ENCODE measurements at places on chromosomes 3 and 15.

DNA sequence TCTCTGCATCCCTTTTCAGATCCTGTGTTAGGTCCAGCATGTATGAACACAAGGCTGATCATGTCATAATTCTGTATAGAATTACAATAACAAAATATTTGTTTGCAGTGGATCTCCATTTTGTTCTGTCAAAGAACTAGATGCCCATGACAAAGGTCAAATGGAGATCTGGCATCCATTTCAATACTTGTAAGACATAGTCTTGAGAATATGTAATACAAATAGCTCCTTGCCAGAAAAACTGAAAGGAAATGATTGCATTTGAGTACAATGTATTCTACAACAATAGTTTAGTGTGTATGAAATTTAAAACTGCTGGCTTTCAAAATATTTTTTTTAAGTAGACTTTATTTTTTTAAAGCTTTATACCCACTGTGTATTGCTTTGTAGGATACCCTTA lies 101.1 kb downstream of the CMSS1 start:
- no peak for DNase-seq

DNA sequence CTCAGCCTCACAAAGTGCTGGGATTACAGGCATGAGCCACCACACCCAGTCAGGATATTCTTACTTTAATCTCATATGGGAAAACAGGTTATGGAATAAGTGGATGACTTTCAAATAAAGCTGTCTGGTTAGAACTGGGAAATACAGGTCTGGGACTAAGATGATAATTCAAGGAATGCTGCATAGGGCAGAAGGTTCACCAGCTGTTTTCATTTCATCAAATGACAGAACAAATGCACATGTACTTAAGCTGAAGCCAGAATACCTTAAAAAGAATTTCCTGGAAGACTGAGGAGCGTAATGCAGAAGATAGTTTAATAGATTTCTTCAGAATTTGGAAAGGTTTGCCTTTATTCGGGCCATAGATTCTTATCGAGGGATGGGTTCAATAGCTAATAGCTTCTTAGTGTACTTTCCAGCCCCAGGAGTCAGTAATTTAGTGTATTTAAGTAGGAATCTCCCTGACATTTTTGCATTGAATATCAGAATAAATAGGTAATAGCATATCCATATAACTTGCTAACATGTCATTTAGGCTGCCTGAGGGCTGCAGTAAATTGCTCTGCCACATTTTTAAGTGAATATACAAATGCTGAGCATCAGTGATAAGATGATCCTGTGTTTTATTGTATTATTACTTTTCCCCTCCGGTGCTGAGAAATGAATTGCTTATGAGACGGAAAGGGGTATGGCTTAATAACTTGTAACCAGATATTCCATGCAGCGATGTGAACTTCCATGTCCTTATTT lies 40.3 kb upstream of the ZNF770 start:
- DNase-seq: no peak

DNA sequence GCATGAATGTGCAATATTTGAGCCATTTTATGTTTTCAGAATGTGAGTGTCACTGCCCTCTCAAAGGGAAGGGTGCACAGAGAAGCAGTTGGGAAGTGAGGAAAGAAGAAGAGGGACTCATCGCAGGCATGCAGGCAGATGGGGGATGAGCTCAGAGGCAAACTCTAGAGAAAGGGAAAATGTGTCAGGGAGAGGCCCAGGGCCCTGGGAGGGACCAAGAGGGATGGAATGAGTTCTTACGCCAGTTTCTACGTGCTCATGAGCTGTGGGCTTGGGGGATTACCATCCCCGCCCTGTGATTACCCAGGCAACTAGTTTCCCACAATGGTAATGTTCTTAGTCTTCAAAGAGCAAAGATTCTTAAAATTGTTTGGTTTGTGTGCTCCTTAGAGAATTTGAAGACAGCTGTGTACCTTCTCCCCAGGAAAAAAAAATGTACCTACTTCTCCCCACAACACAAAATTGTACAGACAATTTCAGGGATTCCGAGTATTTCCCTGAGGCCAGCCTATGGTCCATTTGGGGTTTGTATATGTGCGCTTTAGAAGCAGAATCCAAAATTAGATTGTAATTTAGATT lies 17.8 kb downstream of the GCSAM start:
- no peak for DNase-seq

DNA sequence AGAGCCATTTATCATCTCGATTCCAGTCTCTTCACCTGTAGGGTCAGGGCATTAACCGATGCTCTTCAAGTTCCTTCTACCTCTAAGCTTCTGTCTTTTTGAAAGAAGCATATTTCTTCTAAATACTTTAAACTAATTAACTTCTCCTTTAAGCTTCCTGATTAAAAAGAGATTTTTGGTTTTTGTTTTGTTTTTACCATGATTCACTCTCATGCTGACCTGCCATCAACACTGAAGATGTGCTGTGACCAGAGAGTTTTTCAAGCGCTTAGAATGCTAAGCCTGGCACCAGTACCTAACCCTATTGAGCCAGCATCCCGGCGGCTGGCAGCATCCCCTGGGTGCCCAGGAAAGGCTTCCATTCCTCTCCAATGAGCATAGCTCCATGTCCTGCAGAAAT lies 89.3 kb downstream of the FOXP1 start:
- DNase-seq: no peak

DNA sequence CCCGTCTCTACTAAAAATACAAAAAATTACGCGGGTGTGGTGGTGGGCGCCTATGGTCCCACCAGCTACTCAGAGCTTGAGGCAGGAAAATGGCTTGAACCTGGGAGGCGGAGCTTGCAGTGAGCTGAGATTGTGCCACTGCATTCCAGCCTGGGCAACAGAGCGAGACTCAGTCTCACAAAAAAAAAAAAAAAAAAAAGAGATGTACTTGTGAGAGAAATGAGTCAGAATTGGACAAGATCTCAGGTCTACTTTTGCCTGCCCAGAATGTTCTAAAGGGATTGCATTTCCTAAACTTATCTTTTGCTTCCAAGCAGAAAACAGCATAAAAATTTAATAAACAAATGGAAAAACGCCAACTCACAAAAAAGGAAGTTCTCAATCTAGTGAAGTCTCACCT lies 167.5 kb downstream of the NR2F2 start:
- no peak for DNase-seq

- DNase-seq: no peak
These were observed 129.1 kb downstream of the TPRA1 start for GRCh38 chr3:127461286-127461910.

DNA sequence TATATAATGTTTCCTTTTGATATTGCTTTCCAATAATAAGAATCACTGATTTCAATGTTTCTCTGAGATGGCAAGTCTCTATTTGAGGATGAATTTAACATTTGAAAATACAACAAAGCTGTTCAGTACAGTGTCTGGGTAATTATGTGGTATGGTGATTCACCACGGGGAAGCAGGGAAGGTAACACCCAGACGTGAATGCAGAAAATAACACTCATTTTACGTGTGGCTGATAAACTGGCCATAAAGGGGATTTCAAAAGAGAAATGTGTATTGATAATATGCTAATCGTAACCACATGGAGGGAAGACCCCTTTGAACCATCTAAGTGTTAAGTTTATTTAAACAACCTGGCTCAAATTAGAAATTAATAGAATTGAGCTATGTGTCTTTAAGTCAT lies 344.6 kb downstream of the GRM7 start:
- DNase-seq: no peak

Measured in hematopoietic multipotent progenitor cell treated with erythropoietin and hydrocortisone succinate and interleukin-3 and kit ligand, for 6 days (in vitro differentiated cells).